ENCODE measurements at places on chromosomes 6 and 20. TPM values are rescaled to one million over a fixed set of nuclear protein-coding genes. Genes with fewer than 3 reads are reported as not detected.
A peak's percentile ranks its signal among the peaks of the same experiment; 100 is the strongest.

DNA sequence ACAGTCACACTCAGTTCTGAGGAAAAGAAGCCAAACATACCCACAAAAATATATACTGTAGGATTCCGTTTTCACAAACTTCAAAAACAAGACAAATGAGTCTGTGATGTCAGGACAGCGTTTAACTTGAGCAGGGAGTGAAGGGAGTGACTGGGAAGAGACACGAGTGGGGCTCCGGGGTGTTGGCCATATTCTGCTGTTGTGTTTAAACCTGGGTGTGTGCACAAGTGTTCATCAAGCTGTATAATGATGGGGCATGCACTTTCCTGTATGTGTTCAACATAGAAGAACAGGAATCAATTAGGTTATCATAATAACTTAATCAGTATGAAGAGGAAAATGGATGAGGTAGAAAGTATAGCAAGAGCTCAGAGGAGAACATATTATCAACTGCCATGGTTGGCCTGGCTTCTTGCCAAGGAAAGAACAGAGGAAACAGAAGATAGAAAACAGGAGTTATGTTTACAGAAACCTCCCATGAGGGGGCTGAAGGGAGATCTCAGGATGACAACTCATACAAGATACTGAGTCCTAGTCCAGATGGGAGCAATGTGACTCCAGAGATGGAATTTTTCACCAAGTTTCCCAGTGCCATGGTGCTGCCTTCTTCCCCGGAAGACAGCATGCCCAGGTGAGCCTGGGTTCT is 15.1 kb upstream of the AFDN start:
- no peak for DNase-seq

DNA sequence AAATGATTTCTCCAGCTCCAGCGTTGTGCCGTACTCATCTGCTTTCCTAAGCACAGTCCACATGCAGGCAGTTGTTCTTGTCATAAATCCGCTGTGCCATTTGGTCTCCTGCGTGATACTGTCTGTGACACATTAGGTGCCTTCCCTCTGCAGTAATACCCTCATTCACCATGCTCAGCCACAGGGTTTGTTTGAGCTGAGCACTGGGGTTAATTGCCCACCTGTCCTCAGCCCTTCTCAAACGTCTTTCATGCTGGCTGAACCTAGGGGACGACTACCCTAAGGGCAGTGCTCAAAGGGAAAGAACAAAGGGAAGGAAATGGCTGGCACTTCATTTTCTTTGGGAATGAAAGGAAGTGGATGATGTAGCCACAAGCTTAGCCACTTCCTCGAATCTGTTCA is 64.2 kb upstream of the MYLIP start:
- DNase-seq, result no peak

- no peak for DNase-seq
These were observed 575.9 kb upstream of the JAG1 start for GRCh38 chr20:11249683-11250082.

DNA sequence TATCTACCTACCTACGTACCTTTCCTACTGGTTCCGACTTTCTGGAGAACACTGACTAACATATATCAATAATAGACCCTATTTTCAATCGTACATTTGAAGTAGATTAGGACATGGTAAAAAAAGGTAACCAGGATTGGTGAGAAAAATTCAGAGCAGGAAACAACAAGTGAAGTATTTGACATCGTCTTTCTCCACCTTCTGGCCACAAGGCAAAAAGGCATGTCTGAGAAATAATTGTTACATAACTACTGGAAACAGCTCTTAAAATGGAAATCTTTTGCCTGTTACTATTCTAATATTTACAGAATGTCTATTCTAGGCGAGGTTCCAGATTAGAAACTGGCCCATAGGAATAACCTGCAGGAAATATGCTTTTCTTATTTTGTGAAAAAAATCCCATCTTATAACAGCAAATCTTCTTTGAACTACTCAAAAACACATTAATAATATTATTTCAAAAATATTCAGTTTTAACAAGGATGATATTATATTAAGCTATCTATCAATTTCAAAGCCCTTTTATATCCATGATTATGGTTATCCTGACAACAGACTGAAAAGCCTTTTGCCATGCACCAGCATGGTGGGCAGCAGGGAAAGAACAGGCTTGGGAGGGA is 80.8 kb downstream of the RCAN2 start:
- peak; percentile 11 for DNase-seq

DNA sequence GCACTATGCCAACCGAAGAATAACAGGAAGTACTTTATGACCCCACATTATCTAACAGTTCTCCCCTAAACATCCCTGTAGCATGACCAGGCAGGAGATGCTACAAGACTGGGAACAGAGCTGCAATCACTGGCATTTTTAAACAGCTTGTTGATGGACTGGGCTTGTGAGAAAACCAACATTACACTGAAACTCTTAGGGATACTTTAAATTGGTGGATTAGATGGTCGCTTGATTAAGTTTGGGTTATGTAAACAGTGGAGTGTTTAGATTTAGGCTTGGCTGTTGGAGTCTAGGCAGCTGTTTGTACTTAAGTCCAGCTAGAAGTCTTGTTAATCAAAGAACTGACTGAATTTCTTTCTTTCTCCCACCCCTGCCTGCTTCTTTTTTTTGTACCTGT is 234.1 kb upstream of the BMP2 start:
- DNase-seq, result no peak

SLC17A4 gene
- total RNA-seq, result not detected

TJAP1 gene
- total RNA-seq, result 21.3 TPM

GABRR2 gene
- total RNA-seq, result not detected

SMLR1 gene
- not detected for total RNA-seq

GJA10 gene
- total RNA-seq, result not detected

GRCh38 chr6:132592855-132593254 is 3.3 kb upstream of the TAAR5 start:
- no peak for DNase-seq

DNA sequence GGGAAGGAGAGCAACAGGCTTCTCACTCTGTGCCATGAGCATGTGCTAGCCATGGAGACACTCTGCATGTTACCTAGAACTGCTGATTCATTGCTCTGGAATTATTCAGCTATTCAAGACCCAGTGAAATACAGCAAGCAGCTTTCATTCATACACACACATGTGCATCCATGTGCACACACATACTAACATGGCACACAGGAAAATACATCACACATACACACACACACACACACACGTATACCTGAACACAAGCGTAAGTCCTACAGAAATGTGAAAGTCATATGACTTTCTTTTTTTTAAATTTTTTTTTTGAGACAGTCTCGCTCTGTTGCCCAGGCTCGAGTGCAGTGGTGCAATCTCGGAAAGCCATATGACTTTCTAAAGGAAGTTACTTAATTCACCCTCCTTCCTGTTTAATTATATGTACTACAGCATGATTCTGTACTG is 108.2 kb upstream of the NFATC2 start:
- DNase-seq, result peak; percentile 33

BANF2 gene
- not detected for total RNA-seq

GRCh38 chr6:2765896-2766766 is 938 bp downstream of the WRNIP1 start:
- DNase-seq, result no peak

- DNase-seq, result no peak
These were observed 51.4 kb downstream of the CD40 start for GRCh38 chr20:46169245-46170171.

DNA sequence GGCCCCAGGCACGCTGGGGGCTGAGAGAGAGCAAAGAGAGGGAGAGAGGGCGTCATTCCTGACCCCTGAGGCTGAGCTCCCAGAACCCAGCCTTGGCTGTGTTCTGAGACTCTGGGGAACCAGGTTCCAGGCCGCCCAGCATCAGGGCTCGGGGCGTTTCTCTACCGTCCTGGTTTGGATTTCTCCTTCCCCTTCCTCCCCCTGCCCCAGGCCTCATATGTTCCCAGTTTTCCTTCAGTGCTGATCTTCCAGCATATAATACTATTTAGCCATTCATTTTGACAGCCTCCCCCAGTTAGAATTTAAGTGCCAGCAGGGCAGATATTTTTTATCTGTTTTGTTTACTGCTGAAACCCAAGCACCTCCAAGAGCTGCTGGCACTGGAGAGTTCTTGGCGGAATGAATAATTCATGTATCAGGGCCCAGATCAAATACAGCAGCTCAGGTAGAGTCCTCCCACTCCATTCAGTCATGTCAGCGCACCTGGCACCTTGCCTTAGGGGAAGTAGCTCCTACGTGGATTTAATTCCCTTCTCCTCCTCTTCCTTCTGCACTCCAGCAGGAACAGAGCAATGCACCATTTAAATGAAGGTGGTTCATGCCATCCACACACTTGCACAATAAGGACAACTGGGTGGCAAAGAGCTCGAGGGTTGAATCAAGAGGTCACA is 23.4 kb upstream of the FRMD1 start:
- no peak for DNase-seq

DNA sequence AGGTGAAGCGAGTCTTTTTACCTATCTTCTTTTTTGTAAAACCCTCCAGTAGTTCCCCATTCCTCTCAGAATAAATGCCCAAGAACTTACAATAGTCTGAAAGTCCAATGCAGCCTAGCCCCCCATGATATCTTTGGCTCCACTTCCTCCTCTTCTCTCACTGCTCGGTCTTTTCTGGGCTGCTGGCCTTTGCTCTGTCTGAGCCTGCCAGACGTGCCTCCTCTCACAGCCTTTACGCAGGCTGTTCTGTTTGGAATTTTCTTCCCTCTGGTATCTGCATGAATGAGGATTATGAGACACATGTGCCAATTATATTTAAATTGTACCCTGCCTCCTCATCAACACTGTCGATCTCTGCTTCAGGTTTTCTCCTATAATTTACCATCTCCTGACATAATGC is 174.1 kb downstream of the EYA4 start:
- no peak for DNase-seq

DNA sequence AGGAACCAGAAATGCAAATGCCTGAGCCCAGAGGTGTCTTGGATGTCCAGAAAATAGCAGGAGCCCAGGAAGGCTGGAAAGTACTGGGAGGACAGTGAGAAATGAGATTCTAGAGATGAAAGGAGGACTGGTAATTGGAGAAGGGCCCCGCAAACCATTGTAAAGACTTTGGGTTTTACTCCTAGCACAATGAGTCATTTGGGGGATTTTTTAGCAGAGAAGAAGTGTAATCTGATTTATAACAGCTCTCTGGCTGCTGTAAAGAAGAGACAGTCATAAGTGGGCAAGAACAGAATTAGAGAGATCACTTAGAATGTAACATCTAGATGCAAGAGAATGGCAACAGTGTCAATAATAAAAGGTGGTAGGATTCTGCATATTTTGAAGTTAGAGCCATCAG is 40.2 kb downstream of the SLC35F1 start:
- DNase-seq, result no peak

FGD2 gene
- not detected for total RNA-seq

DNA sequence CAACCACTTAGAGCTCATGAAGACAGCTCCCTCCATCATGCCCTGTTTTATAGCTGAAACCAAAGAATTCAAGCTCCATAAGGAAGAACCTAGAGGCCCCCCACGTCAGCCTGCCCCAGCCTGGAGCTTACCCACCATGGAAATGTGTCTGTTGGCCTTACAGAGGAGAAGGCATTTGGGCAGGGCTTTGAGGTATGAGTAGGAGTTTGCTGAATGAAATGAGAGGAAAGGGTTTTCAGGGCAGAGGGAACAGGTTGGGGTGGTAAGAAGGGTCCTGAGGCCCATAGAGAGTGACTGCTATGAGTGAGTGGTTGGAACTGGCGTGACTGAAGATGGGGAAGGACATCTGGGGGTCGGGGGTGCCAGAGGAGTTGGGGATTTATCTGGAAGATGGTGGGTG is 12.7 kb upstream of the GATA5 start:
- DNase-seq, result no peak

DNA sequence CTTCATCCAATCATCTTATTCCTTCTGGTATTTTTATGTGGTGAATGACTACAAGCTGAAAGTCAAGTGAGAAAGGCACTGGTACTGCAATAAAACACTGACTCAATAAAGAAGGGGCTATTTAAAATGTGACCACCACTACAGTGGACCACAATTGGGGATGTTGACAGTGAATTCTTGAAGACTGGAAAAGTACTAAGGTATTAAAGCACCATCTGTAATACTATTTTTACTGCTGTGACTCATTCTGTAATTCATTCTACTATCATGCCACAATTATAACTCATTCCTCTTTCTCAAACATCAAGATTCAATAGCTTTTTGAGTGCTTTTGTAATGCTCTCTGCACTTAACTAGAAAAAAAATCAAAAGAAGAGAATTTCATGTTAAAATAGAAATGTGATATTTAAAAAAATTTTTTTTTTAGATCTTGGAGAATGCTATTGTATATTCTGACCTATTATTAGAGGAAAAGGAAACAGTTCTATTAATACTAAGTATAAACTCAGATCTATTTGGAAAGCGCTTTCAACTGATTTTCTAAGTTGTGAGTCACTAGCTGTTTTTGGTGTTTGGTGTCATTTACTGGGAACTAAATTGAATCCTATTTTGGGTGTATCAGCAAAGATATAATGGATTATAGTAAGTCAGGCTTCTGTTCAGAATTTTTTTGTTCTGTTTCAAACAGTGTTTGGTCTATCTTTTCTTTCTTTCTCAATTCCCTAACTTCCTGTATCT is 104.7 kb upstream of the TMEM170B start:
- DNase-seq, result no peak

GRCh38 chr6:99491171-99491570 is 24.1 kb downstream of the USP45 start:
- no peak for DNase-seq

C6orf52 gene
- 0.81 TPM for total RNA-seq

FAM162B gene
- 0.32 TPM for total RNA-seq

DNA sequence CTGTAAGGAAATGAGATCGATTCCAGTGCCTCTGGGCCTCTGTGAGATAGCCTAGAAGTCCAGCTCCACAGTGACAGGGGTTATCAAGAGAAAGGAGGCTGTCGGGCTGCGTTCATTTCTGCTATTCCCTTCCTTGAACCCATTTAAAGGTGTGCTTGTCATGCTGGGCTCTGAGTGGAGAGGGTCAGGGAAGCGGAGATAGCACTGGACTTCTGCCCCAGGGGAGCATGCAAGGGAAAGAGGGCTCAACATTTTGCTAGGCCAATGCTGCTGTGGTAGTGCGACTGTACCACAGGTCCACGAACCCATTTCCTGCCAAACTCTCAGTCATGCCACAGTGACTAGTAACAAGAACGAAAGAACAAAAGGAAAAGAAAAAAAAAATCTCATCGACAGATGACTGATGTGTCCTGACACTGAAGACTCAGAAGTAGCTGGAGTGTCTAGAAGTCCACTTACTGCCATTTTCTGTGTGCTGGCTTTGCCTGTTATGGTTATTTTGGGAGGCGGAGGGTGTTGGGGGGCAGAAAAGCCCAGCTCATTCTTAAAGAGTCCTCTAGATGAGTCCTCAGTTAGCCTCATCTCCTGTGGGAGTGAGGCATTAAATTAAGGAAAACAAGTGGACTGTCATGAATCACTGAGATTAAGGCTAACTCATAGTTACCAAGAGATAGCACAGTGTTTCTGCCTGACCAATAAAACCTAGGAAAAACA is 8.1 kb downstream of the NEDD9 start:
- no peak for DNase-seq

CCDC170 gene
- total RNA-seq, result not detected
